ENCODE measurements at places on chromosomes 11 and 22.

GRCh38 chr11:68812526-68812925, 29.2 kb downstream of the CPT1A start:
- no peak for DNase-seq

DNA sequence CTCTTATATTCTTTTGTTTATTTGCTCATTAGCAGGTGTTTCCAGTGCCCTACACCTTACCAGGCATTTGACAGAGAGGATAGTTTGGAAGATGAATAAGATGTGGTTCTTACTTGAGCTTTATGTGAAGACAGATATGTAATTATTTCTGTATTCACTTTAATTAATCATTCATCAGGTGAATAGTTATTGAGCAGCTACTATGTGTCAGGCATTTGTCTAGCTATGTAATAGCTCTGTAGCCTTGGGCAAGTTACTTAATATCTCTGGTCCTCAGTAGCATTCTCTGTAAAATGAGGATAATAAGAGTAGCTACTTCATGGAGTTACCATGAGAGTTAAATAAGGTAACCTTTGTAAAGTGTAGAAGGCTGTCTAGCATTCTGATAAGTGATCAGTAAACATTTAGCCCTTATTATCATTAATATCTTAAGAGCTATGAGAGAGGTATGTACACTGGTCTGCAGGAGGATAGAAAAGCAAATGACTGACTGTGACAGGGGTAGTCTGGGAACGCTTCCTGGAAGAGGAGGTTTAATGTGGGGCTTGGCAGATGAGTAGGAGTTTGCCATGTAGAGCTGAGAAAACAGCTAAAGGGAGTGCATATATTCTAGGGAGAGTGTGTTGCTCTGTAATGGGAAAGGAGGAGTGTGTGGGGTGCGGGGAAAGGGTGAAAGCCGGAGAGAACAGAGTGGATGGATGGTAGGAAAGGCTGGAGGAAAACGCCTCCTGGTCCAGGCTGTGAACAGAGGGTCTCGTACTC, 56.1 kb downstream of the MICAL2 start:
- DNase-seq, result no peak

GRCh38 chr11:14713496-14714244, 70.1 kb downstream of the PDE3B start:
- peak; percentile 48 for DNase-seq

DNA sequence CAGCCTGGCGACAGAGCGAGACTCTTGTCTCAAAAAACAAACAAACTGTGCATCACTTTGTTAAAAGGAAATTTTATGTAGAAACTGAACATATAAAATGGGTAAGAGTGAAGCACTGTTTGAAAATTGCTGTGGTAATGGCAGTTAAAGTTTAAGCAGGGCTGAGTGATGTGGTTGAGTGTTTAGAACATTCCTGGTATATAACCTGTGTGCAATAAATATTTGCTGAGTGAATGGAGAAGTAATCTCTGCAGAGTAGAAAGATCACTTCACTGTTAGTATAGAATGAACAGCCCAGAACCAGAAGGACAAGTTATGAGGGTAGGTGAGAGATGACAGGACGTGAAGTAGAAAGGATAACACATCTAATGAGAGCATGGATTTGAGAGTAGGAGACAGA, 27.3 kb downstream of the CECR2 start:
- DNase-seq, result no peak

- DNase-seq, result no peak
Measured at GRCh38 chr11:19735157-19735908, 22.7 kb downstream of the NAV2 start.

DNA sequence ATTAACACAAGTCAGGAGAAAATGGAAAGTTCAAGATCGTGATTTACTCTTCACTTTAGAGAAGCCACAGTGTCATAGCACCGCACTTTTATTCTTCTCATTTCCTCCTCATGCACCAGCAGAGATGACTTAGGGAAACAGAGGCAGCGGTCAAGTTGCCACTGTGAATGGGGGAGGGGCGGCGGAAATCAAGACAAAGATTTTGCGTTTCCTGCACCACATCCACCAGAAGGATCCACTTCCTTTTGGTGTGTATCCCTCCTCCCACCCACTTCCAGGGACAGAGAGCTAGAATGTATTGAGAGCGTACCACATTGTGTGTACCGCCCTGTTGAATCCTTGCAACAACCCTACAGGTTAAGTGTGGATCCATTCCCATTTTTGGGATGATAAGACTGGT, 21.8 kb downstream of the TSPAN18 start:
- no peak for DNase-seq

DNA sequence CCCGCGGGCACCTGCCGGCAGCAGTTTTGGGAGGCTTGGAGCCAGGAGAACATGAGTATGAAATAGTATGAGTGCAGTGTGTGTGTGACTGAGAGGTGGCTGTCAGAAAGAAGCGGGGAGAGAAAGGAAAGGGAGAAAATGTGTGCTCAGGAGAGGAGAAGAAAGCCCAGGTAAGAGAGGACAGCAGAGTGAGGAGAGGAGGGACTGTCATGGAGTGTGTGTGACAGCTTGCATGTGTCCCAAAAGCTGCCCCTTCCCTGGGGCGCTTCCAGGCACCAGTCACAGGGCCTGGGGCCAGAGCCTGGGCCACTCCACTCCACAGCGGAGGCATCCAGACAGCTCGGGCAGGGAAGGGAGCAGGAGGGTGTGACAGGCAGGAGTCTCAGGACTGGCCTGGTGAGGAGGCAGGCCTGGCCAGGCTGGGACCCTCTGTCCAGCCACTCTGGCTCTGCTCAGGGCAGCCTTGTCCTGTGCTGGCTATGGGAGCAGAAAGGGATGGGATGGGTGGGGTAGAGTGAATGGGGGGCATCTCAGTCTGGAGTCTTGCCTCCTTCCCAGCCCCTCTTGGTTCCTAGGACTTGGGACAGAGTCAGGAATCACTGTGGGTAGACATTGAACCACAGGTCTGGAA, 949 bp downstream of the MMP11 start:
- no peak for DNase-seq

GRCh38 chr11:1772270-1773130, 8.8 kb upstream of the CTSD start:
- peak; percentile 32 for DNase-seq

DNA sequence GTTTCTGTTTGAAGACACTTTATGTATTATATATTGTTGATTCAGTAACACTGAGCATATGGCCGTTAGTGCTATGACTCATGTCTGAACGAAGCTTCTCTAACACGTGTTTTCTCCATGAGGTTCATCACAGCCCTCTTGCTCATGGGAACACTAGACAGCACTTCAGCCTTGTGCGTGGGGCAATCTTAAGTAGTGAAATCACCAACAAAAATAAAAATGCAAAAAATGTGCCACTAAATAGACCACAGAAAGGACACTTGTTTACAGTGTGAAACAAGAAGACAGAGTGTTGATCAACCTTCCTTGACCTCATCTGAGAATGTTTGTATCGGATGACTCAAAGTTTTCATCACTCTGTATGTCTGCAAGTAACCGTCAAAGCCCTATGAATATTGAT, 94.5 kb downstream of the FDX1 start:
- no peak for DNase-seq

DNA sequence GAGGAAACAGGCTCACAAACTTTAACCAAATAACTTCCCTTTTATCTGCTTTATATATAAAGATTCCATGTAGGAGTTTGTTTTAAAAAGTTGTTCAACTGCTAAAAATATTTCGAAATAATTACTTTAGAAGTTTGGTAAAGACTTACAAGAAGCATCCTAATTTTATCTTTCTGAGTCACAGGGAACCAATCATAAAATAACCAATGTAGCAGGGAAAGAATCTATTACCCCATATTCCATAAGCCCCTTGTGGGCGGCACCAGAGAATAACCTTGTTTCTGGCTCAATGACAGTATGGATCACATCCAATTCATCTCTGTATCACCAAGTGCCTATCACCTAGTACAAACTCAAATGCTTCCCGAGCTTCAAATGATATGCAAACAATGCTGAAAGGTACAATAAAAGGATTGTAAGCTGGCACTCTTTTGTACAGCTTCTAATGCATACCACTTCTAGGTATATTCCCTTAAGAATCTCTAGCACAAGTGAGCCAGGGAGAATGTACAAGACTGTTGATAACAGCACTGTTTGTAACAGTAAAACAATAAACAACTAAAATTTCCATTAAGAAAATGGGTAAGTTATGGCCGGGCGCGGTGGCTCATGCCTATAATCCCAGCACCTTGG, 158.4 kb downstream of the ATG16L2 start:
- no peak for DNase-seq

All from CD8-positive, alpha-beta memory T cell (primary cell).